ENCODE measurements at places on chromosomes 7 and 10. TPM values are rescaled to one million over a fixed set of nuclear protein-coding genes. Genes with fewer than 3 reads are reported as not detected.

GBX1 gene
- not detected for total RNA-seq

MET gene
- 55.3 TPM for total RNA-seq

PTF1A gene
- total RNA-seq = not detected

CCDC3 gene
- 64.4 TPM for total RNA-seq

PRR15 gene
- 0.39 TPM for total RNA-seq

NUTM2D gene
- total RNA-seq = 1.9 TPM

EPHB6 gene
- total RNA-seq = 18.4 TPM

TAS2R40 gene
- not detected for total RNA-seq

HYAL4 gene
- not detected for total RNA-seq

KIFBP gene
- 40.4 TPM for total RNA-seq

PHKG1 gene
- total RNA-seq = 1.3 TPM

ANKRD2 gene
- 1.1 TPM for total RNA-seq

SERPINE1 gene
- total RNA-seq = 1,589 TPM

GNG11 gene
- 8.5 TPM for total RNA-seq

CUEDC2 gene
- 43.6 TPM for total RNA-seq

CALHM1 gene
- total RNA-seq = not detected

NME8 gene
- not detected for total RNA-seq

FKBP6 gene
- total RNA-seq = not detected

AOC1 gene
- not detected for total RNA-seq

NODAL gene
- not detected for total RNA-seq

EXOC4 gene
- total RNA-seq = 151 TPM

CNTNAP2 gene
- under 0.01 TPM for total RNA-seq

Data from smooth muscle cell of the pulmonary artery (primary cell).